ENCODE measurements at places on chromosomes 12 and 14.

GRCh38 chr12:123034865-123035264 lies 54.4 kb downstream of the ARL6IP4 start:
- DNase-seq, result no peak

- DNase-seq, result no peak
Measured at GRCh38 chr12:19963972-19964371, 404.4 kb upstream of the PDE3A start.

DNA sequence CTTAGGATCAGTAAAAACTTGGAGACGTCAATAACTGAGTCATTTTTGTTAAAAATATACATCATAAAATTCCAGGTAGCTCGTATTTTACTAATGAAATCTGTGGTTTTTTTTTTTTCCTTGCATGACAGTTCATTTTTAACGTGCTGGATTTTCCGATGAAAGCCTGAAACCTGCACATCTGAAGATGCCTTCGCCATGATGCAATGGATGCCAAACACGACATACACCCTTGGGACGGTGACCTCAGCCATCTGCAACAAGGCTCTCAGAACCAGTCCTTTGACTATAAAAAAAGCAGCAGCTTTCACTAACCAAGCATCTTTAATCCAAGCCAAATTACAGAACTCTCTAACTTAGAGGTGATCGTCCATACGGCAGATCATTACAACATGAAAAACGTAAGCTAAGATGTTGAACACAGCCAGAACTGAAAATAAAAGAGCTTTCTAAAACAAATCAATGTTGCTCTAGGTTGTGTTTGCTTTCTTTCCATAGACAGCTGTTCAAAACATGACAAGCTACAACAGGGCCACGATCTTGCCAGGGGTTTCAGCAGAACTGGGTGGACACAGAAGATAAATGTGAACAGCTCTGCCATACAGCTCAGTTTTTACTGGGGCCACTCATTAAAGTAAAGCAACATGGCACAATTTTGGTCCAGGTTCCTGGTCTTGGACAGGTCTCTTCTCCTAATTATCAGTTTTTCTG lies 7.8 kb downstream of the NIN start:
- no peak for DNase-seq

- DNase-seq, result peak; percentile 14
Measured at GRCh38 chr14:26191123-26191522, 406.7 kb downstream of the NOVA1 start.

- DNase-seq, result peak; percentile 76
Measured at GRCh38 chr14:29548948-29549370, 378.7 kb downstream of the PRKD1 start.

DNA sequence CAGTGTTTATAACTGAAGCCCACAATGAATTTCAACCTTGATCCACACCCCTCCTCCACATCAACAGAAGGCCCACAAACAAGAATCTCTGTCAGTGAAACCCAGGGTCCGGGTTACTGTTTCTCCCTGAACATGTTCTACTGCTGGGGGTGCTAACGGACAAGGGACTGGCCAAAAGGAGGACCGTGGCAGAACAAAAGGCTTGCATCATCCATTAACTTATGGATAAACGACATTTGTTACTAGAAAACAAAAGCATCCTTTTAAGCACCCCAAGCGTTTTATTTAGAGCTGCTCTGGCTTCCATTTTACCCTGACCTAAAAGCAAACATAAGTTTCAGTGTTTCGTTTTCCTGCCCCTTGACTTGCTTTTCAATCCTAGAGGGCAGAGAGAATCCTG lies 32.2 kb downstream of the BRAP start:
- no peak for DNase-seq

DNA sequence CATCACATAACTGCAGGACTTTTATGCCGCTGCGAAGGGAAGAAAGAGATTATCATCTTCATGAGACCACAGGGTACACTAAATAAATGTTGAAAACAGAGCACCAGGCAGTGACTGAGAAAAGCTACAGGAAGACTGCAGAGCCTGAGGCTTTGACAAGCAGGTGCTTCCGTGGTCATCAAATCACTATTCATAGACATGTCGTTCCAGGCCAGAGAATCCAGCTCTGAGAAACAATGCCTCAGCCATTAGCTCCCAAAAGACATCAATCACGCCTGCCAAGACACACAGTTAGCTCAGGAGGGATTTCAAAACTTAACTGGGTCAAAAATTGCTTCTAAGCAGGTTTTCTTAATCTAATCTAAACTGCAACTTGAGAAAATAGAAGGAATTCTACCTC lies 47.2 kb upstream of the GARIN6 start:
- DNase-seq, result no peak

DNA sequence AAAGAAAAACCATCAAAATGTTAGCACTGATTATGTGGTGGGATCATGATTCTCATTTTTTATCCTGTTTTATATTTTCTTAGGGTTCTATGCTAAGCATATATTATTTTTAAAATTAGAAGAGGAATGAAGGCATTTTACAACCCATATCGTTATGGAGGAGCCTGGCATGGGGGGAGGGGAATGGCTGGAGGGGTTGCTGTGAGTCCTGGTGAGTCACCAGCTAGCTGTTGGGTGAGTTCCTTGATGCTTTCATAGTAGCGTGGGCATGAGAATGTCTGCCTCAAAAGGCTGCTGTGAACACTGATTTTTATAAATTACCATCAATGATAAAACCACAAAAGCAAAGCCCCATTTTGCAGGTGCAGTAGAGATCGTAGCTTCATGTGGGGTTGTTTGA lies 46.9 kb downstream of the C14orf132 start:
- DNase-seq, result no peak

GRCh38 chr12:50222275-50222783 lies 55.2 kb upstream of the CERS5 start:
- DNase-seq, result peak; percentile 80

- no peak for DNase-seq
Measured at GRCh38 chr12:10960211-10960610, 21.1 kb upstream of the TAS2R14 start.

DNA sequence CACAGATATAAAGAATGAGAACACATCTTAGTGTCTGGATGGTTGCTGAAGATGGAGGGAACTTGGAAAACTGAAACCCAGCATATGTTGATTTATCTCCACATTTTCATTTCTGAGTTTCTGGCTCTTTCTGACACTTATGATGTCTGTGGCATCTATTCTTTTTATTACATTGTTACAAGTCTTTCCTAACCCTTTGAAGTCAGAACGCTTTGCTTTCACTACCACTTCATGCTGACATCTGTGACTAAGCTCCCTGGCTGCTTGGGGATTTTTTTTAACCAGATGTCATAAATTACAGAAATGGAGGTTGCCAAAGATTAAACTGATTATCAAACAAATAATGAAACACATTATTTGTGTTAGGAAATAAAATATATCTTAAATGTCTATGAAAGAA lies 188.7 kb downstream of the KITLG start:
- DNase-seq, result no peak

DNA sequence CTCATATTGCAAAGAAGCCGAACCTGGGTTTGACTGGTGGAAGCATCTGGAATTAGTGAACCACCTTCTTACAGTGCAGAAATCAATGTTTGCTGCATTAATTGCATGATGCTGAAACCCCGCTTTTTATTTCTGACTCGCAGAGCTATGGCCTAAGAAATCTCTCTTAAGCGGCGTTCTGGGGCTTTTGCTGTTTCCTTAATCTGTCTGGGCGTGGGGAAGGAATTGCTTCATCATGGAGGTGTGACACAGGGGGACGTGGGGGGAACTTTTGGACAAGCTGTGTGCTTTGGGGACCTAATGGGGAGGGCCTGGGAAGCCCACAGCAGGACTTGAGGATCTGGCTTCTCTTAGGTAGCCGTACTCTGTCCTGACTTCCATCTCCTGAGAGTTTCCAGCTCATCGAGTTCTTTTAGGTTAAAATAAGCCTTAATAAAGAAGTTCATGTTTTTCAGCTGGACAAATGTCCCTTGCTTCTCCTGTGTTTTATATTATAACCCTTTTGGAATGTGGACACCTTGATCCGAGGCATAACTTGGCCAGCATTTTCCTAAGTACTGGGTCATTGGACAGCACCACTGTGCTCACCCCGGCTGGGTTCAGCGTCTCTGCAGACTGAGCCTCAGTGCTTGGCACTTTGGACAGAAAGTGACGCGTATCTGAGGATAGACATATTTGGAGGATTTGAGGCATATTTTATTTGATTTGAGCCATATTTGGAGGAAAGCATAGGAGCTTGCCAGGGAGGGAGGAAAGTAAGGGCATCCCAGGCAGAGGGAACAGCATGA lies 192.1 kb upstream of the MYL2 start:
- DNase-seq, result no peak

- DNase-seq, result no peak
Measured at GRCh38 chr14:68578597-68578996, 214.3 kb downstream of the ZFP36L1 start.

DNA sequence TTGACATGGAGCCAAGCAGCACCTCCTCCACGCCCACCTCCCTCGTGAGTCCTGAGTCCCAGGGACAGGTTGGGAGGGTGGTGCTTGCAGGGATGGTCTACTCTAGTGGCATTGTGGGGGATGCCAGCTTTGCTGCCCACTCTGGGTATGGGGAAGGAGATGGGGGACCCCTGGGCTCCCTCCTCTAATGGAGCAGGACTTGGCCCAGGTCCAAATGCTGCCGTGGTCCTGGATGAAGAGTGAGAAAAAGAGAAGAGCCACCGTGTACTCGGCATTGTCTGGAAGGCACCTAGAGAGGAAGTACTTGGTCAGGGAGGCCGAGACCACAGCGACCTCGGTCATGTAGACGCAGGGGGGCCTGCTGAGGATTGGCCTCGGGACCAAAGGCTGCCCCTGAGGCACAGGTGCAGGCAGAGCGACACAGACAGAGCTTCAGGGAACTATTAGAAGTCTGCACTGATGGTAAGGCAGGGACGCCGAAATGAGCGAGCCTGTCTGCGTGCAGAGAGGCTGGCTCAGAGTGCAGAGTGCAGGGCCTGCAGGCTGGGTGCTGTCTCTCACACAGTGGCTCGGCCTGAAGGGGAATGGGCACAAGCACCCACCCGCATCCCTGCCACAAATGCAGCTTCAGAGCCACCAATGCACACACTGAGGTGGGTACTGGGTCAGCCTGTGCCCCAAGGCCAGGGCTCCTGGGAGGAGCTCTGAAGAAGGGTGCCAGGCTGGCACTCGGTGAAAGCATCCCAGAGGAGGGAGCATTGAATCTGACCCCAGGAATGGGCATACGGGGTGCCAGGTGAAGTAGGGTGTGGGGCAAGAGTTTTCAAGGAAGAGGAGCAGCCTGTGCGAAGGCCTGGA lies 17.4 kb downstream of the NGB start:
- DNase-seq, result no peak

DNA sequence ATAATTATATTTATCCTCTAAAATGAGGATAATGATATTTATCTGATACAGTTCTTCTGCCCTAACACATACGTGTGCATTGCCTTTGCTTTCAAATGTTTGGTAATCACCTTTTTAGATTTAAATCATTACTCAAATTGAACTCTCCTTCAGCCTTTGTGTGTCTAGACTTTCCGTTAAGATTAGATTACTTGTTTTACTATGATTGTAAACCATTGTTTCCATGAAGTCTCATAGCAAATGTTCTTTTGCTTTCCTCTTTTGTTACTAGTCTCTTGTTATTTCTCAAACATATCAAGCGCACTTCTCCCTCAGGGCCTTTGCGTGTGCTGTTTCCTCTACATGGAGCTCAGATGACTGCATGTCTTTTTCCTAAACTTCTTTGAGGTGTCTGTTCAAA lies 63.7 kb downstream of the ETV6 start:
- DNase-seq, result no peak

- no peak for DNase-seq
Measured at GRCh38 chr12:104682790-104683279, 226.1 kb downstream of the CHST11 start.

DNA sequence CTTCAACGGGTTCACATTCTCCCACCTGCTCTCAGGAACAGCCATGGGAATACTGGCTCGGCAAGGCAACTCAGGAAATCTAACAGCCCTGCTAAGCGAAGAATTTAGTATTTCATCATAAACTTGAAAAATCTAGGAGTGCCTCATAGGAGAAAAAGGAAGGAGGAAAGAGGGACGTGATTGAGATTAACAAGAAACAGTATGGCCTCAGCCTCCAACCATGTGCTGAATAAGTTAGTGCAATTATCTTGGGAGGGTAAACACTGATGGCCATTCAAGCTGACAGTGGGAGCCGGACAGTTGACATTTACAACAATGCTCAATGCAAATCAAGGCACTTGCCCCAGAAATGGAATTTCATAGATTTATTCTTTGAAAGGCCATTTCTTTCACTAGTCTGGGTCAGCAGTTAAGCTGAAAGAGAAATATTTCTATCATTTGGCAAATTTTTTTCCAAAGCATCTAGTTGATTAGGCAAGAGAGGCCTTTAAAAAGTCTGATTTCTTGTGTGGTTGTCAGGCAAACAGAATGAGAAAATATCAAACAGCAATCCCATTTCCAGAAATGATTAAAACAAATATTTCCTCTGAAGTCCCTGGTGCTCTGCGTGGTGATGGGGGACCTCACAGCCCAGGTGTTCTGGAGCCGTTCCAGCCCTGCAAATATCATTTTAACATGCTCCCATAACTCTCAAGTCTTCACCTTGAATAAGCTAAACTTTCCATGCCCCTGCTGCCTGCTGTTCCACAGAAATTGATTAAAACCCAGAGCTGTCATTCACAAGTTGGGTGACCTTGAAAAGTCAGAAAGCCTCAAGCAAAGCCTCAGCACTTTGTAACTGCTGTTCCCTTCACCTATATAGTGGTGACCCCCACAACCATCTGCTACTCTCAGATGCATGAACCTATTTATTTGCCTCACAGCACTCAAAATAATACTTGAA lies 121.6 kb downstream of the PHLDA1 start:
- DNase-seq, result no peak

All from GM23338 (cell line).